ENCODE measurements at places on chromosomes 11 and 22.

- no peak for DNase-seq
Observed at GRCh38 chr11:97363331-97363730, 973.5 kb downstream of the JRKL start.

DNA sequence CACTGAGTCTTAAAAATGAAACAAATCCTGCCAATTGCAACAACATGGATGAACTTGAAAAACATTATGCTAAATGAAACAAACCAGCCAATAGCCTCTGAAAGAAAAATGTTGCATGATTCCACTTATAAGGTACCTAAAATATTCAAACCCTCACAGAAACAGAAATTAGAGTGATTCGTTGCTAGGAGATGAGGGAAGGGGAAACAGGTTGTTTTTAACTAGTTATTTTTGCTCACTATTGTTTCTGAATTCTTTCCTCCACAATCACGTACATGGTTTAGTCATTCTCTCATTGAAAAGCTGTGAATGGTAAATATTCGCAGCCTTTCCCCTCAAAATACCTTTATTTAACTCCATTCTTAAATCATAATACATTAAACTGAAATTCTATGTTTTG is 14.0 kb upstream of the TYR start:
- DNase-seq = no peak

DNA sequence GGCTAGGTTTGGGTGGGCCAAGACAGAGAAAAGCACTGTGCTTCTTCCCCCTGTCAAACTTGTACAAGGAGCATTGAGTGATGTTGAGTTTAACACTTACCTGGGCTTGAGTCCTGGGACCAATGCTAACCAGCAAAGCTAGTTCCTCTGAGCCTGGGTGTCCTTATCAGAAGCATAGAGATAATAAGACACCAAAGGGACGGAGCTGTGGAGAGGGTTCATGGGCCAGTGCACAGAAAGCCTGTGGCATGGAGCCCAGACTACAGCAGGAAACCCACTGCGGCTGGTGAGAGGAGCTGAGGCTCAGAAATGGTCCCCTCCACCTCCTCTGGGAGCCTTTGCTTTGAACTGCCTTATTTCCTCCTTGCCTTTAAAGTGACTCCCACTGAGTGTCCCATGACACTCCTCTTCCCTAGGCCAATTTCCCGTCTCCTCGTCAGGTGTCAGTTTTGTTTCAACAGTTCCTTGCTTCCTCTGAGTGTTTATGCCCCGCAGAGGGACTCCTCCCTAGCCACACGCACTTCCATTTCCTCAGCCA is 9.4 kb downstream of the SLCO2B1 start:
- no peak for DNase-seq

DNA sequence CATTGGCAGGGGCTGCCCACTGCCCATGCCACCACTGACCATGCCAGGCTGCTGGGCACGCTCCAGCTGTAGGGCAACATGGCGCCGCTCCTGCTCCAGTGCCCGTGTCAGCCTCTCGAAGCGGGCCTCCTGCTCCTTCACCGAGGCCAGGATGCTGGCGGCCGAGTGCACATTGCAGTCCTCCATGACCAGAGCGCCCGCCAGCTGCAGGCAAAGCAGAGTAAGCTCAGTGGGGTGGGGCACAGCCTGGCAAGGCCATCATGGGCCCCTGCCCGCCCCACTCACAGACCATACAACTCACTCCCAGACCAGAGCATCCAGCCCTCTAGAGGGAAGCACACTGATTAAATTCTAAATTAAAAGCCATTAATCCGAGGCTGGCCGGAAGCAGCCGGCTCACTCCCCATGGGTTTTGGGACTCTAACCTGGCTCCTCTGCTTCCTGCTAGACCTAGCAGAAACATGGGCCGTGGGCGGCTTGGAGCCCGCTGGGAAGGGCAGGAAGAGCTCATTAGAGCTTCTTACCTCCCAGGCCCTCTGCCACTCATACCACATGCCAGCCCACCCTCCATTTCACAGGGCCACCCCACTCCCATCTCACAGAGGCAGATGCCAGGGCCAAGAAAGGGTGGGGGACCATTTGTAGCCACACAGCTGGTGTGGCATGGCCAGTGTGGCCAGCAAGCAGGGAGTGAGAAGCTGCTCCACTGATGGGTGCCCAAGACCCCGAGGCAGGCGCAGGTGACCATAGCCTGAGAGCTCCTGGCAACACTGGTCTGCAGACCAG is 25.8 kb downstream of the ARVCF start:
- DNase-seq = no peak

DNA sequence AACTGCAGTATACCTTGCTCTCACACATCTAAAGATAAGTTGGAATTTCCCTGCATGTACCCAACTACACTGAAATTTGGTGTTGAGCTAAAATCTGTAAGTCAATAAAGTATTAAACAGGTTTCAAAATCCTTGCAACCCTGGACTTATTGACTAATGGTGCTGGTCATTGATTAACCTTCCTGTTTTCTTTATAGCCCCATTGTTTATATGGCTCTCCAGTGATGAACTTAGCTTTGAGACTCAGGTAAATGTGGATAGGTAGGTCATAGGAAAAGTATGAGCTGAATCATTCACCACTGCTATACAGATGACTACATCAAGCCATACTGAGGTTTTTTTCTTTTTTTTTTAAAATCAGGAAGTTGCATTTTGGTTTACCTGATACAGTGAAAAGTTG is 132.7 kb downstream of the FAT3 start:
- no peak for DNase-seq

DNA sequence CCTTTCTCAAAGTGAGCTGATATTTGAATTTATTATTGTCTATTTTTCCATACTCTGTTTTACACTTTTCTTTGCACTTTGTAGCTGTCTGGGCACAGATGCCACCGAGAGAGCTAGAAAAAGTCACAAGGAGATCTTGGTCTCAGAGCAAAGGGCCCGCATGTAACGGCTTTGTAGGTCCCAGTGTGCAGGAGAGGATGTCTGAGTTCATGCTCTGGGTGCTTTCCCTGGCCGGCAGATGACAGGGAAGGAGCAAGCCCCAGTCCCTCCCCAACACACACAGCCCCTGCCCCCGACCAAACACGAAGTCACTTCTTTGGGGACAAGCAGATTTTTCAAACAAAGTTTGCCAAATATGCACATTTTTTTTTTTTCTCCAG is 55.8 kb downstream of the SMIM38 start:
- no peak for DNase-seq

GRCh38 chr22:48240935-48241230 is 1478.4 kb downstream of the TBC1D22A start:
- no peak for DNase-seq

DNA sequence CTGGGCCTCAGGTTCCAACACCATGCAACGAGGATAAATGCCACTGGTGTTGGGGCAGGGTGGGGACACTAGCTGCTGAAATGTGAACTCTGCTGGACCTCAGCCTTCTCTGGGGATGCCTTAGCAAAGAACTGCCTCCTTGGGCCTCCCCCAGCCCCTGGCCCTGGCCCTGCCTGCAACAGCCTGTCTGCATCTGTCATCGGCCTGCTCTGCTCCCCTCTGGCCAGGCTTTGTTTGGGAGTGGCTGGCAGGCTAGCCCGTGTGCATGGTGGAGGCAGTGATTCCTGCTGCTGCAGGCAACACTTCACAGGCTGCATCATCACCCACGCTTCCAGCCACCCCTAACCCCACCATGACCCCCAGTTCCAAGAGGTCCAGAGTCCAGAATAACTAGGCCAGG is 11.5 kb upstream of the MYOD1 start:
- no peak for DNase-seq

DNA sequence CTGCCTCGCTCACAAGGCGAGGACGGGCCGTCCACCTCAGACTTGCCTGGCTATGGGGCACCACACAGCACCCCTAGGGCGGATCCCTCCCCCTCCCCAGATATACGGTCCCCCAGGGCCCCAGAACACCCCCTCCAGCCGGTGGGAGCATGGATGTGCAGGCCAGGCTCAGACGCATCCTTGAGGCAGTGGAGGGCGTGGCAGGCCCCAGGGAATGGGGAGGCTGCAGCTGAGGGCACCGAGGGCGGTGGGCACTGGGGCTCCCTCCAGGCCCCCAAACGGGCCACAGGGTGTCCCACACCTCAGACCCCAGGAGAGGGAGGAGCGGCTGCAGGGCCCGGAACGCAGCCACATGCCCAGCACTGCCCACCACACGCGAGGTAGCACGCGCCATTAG is 12.1 kb downstream of the TTLL8 start:
- no peak for DNase-seq

- no peak for DNase-seq
Observed at GRCh38 chr11:9269492-9270013, 4.4 kb upstream of the DENND5A start.

- no peak for DNase-seq
Observed at GRCh38 chr11:1082728-1083620, 8.3 kb downstream of the MUC2 start.

GRCh38 chr11:30411383-30411782 is 88.5 kb downstream of the ARL14EP start:
- no peak for DNase-seq

- no peak for DNase-seq
Observed at GRCh38 chr11:102911758-102912481, 37.1 kb upstream of the MMP12 start.

DNA sequence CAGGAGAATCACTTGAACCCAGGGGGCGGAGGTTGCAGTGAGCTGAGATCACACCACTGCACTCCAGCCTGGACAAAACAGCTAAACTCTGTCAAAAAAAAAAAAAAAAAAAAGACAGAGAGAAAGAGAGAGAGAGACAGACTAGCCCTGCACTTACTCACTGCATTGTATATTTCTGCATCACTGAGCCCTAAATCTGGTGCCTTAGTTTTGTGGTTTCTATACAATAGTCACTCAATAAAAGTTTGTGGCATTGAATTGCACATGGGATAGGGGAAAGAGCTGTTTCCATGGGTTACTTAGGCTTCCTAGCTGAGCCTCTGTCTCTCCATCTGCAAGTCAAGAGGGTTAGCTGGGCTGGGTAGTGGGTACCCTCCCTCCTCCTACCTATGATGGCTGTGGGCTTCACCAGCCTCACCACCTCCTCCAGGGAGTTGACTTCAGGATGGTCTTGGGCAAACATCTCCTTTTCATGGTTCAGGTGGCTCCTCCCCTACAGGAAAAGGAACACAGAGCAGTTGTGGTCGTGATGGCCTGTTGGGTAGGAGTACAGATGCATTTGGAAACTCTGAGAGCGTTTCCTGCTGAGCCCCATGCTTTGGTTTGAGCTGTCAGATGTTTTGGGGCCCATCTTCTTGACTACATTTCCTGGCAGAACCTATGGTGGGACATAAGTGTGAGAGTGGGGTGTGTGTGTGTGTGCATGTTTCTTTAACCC is 73.2 kb downstream of the CCDC81 start:
- DNase-seq = no peak

DNA sequence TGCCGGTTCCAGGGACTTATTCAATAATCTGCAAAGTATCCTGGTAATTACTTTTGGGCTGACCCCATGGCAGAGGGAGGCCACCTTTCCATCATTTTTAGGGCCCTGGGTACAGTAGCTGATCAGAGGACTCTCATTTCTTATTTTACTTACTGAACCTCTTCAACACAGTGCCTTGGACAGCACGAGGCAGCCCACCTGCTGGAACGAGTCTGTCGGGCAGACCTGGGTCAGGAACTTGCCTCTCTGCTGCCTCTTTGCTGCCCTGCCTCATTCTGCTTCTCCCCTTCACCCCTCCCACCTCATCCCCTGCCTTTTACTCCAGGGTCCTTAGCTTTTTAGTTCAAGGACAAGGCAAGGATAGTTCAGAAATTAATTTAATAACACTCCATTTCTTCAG is 204.5 kb downstream of the CSNK2A3 start:
- no peak for DNase-seq

GRCh38 chr11:10450462-10451425 is 4.3 kb upstream of the AMPD3 start:
- DNase-seq = peak; percentile 30

- no peak for DNase-seq
Observed at GRCh38 chr11:1921574-1922141, 2.2 kb downstream of the TNNT3 start.

DNA sequence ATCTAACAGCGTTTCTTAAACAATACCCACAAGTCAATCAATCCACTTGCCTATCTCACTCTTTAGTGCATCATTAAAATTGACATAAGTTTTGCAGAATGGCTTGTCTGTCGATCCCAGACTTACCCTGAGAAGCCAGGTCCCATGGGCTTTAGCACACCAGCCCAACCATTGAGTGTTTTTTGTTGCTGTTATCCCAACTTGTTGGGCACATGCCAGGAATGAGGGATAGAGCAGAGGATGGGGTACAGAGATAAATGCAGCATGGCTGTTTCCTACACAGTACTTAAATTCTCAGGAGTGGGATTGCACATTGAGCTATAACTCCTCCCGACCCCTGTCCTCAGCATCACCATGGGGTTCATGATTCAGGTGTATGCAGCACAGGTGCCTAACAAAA is 64.2 kb upstream of the RASSF10 start:
- DNase-seq = no peak

DNA sequence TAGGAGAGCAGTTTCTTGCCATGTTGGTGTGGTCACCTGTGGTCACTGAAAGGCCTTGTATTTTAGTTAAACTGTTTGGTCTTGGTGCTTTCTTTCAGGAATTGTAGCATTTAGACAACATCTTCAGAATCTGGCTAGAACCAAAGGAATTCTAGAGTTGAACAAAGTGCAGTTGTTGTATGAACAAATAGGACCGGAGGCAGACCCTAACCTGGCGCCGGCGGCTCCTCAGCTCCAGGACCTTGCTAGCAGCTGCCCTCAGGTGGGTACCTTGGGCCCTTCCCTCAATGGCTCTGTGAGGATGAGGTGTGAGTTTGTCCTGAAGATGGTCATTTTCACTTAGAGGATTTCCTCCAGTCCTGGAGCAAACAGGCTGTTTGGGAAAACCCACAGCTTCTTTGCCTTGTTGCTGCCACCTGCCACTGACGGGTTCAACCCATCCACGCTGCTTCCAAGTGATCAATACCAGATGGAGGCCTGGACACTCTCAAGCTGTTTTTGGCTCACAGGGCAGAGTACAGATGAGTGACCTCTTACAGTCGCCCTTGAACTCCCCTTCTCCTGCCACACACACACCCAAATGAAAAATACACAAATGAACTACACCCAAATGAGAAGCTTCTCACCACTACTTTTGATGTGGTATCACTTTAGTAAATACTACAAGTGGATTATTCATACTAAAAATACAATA is 45.2 kb downstream of the PPP2R1B start:
- DNase-seq = no peak

DNA sequence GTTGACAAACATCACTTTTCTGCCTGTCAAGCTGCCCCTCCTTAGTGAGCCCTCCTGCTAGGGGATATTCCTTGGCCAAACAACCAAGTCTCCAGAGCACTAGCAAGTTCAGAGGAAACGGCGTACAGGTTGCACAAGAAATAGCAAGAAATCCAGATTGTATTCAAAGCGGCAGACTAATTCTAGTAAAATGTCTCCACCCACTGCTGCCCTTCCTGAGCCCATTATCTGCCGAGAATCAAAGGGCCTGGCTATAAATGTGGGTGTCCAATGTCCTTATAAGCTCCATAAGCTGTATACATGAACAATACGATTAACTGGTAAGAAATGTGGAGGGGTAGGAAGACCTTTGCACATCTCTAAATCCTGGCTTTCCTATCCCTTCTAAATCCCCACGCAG is 44.0 kb upstream of the AKIP1 start:
- DNase-seq = no peak

GRCh38 chr11:108307751-108308150 is 84.9 kb downstream of the ATM start:
- no peak for DNase-seq

Measured in stimulated activated CD4-positive, alpha-beta T cell treated with anti-CD3 and anti-CD28 coated beads, Interleukin-15, amount 100 ng/mL, for 1 hour (primary cell).